Nasal cavity respiratory epithelium epithelial cell of viscerocranial mucosa (primary cell): ENCODE measurements at places on chromosomes 4 and X. TPM values are rescaled to one million over a fixed set of nuclear protein-coding genes. Genes with fewer than 3 reads are reported as not detected.

Gene CXCL1
- total RNA-seq: 4.1 and 88.6 TPM in 2 replicates

Gene MSX1
- under 0.01 and 3.8 TPM in 2 replicates for total RNA-seq

Gene LAMP2
- total RNA-seq: 152 and 340 TPM in 2 replicates

Gene SHROOM2
- 3.4 and 11.4 TPM in 2 replicates for total RNA-seq

Gene ADGRL3
- total RNA-seq: under 0.01 and 0.36 TPM in 2 replicates

Gene ARL13A
- not detected in 2 replicates for total RNA-seq

Gene MGAT4D
- not detected in 2 replicates for total RNA-seq

Gene YY2
- 0.68 and 5.4 TPM in 2 replicates for total RNA-seq

Gene XAGE5
- total RNA-seq: not detected in 2 replicates

Gene BEX5
- total RNA-seq: 0.14 and 1.7 TPM in 2 replicates

Gene LGI2
- total RNA-seq: under 0.01 TPM in 1 of 2 replicates, not detected in the other

Gene MYOZ2
- total RNA-seq: not detected in 2 replicates

Gene STBD1
- total RNA-seq: 8.9 and 14.0 TPM in 2 replicates

Gene LRAT
- 3.1 and 18.8 TPM in 2 replicates for total RNA-seq

Gene ARL9
- under 0.01 and 0.28 TPM in 2 replicates for total RNA-seq
